BJ (cell line): ENCODE measurements at places on chromosomes 12 and 14. TPM values are rescaled to one million over a fixed set of nuclear protein-coding genes. Genes with fewer than 3 reads are reported as not detected.
A peak's percentile ranks its signal among the peaks of the same experiment; 100 is the strongest.

The KRT2 gene
- not detected in 2 replicates for polyA plus RNA-seq

The TMPRSS12 gene
- polyA plus RNA-seq = not detected in 2 replicates

The SLC38A4 gene
- polyA plus RNA-seq = 7.4 and 9.2 TPM in 2 replicates

The TMEM30B gene
- polyA plus RNA-seq = 0.06 and 0.32 TPM in 2 replicates

The TSPAN19 gene
- polyA plus RNA-seq = not detected in 2 replicates

The SOAT2 gene
- polyA plus RNA-seq = 0.16 and 0.34 TPM in 2 replicates

The MMP19 gene
- polyA plus RNA-seq = 34.2 and 40.7 TPM in 2 replicates

DNA sequence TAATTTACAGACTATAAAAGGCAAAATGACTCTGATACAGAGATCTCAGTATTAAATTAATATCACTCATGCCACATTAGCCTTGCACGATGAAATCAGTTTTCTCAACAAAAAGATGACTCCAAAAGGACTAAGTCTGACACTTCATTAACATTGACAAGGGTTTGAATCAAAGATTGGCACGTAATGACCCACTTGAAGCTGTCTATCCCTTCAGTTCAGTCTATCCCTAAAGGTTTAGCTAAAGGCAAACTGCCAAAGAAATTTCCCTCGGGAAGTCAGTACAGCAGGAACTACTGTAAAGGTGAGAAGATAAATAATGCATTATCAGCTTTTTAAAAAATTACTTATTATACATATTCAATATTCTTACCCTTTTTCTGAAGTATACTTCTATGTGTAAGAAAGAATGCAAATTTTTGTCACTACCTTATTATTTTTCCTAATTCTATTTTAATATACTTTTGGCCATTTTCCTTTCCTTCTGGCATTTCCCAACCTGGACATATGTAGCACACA lies 127.1 kb downstream of the NELL2 start:
- no peak for DNase-seq

GRCh38 chr14:31261859-31262731 lies 54.5 kb upstream of the HECTD1 start:
- no peak for DNase-seq

GRCh38 chr12:127273626-127274025 lies 993.3 kb upstream of the TMEM132C start:
- DNase-seq = no peak

DNA sequence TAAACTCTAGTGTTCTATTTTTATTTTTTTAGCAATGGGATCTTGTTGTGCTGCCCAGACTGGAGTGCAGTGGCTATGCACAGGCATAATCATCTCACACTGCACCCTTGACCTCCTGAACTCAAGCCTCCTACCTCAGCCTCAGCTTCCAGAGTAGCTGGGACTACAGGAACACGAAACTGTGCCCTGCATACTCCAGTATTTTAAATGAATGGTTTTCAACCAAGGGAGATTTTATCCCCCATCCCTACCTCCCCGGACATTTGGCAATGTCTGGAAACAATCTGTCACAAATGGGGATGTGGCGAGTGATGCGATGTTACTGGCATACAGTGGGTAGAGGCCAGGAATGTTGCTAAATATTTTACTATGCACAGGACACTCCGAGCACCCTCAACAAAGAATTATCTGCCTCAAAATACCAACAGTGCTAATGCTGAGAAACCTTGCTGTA lies 2.1 kb downstream of the CBX5 start:
- DNase-seq = no peak

DNA sequence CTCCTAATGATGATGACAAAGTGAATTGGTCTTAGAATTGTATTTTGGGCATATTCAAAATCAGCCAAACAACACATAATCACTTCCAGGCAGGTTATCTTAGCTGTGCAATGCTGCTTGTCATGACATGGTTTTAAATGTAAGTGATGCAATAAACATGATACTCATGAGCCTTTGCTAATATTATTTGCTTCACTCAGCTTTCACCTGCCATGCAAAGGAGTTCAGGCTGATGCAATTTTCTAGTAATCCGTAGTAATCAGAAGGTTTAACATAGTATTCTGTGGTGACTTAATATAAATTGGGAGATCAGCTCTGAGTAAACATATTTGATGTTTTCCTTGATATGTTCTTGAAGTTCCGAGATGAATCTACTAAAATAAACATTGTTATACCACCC lies 29.1 kb downstream of the TMEM260 start:
- DNase-seq = no peak

- DNase-seq = no peak
Measured at GRCh38 chr14:60510951-60511599, 2.1 kb downstream of the SIX6 start.

GRCh38 chr12:74488134-74488533 lies 49.5 kb upstream of the ATXN7L3B start:
- no peak for DNase-seq

GRCh38 chr14:61498811-61499210 lies 177.4 kb downstream of the PRKCH start:
- DNase-seq = no peak

DNA sequence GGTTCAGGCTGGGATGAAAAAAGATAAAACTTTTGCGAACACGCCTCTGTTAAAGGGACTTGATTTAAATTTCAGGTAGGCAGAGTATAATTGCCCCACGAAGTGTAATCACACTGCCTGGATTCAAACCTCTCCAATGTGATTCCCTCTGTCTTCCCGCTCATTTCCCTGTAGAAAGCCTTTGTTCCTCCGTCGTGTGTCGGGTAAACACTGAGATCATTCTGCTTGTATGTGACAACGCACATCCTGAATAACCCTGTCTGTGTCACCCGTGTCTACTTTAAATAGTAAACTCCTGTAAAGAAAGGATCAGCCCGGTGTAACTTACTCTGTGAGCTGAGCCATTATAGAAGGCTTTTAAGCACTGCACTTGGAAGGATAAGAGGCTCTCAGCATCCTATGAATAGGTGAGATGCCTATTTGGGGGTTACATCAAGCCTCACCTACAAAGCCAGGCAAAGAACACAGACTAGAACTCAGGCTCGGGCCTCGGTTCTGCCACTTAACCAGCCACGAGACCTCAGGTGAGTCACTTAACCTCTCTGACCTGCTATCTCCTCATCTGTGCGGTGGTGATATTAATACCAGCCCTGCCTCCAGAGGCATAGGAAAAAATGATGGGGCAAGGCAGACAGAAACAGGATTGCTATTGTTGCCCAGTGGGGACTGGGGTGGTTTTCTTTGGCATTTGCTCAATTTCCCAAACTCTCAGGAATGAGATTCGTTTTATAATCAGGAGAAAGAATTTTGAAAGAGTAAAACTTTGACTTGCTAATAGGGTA lies 74.2 kb downstream of the RBM19 start:
- DNase-seq = no peak

GRCh38 chr14:81341370-81341769 lies 58.8 kb downstream of the STON2 start:
- DNase-seq = no peak

DNA sequence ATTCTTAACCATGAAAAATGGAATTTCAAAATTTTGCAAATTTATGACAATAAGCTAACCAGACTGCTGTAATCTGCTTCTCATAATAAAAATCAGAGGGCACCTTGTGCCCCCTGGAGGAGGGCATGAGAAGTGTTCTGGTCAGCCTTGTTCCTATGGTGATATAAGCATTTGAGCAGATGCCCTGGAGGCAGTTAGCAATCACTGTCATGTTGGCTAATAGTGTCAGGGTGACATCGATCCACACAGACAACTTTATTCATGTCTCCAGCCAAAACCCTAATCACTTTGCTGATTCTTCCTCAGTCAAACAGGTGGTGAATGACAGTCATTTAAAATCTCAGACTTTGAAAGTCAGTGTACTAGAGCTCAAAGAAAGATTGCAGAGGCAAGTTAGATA lies 943.0 kb downstream of the GALC start:
- DNase-seq = peak; percentile 4

GRCh38 chr12:19179986-19180385 lies 50.5 kb downstream of the PLEKHA5 start:
- no peak for DNase-seq

DNA sequence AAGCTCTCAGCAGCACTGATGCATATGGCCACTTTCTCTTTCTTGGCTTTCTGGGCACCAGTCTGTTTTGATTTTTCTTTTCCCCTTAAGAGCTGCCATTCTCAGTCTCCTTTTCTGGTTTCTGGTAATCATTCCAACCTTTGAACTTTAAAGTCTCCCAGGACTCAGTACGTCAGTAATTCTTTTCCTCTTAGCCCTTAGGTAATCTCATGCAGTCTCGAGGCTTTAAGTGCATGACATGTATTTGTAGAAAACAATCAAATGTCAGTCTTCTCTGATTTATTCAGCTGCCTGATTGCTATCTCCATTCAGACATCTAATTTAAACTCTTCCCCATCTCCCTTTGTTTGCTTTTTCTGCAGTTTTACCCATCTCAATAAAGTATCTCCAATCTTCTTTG lies 139.1 kb upstream of the PDZRN4 start:
- DNase-seq = no peak

GRCh38 chr12:52023976-52024688 lies 17.4 kb downstream of the TAMALIN start:
- no peak for DNase-seq

GRCh38 chr12:111396726-111397445 lies 8.8 kb upstream of the SH2B3 start:
- DNase-seq = peak; percentile 49
